ENCODE measurements at places on chromosomes 5 and 9.

DNA sequence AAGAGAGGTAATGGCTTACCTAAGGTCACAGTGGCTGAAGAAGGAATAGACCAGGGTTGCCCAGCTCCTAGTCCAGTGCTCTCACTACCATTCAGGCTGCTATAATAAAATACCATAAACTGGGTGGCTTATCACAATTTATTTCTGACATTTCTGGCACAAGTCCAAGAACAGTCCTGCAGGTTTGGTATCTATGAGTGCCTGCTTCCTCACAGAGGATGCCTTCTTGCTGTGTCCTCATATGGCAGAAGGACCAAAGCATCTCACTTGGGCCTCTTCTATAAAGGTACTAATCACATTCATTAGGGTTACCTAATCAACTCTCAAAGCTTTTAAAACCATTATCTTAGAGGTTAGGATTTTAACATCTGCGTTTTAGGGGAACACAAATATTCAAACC lies 17.2 kb downstream of the STARD4 start:
- no peak for DNase-seq

- no peak for DNase-seq
Observed at GRCh38 chr5:120567921-120568320, 103.8 kb downstream of the PRR16 start.

- DNase-seq = no peak
Observed at GRCh38 chr9:70607926-70608325, 193.5 kb upstream of the KLF9 start.

- no peak for DNase-seq
Observed at GRCh38 chr9:137087409-137087925, 682 bp downstream of the MAN1B1 start.

- DNase-seq = no peak
Observed at GRCh38 chr9:99169982-99170761, 51.6 kb downstream of the ALG2 start.

DNA sequence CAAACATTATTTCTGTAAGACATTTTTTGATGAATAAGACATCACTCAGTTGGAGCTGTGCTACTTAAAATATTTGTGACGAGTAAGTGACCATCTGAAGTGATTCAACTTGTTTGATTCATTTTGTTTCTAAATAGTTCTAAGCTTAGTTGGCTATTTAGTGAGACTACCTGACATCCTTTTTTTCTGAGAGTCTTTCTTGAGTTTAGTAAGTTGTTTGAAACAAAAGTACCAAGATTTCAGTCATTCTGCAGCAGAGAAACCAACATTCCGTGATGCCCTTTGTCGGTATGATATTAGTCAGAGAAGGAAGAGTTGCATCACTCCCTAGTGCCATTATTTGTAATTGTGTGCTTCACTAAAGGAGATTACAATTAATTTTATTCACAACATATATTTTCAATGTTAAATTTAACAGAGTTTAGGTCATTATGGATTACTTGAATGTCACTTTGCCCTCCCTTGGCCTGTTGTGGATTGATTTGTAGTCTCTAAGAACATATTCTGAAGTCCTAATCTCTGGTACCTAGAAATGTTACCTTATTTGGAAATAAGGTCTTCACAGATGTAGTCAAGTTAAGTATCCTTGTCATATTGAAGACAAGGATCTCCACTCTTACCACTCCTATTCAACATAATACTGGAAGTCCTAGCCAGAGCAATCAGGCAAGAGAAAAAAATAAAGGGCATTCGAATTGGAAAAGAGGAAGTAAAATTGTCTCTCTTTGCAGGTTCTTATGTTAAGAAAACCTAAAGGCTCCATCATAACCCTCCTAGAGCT lies 212.2 kb downstream of the PCSK1 start:
- no peak for DNase-seq

DNA sequence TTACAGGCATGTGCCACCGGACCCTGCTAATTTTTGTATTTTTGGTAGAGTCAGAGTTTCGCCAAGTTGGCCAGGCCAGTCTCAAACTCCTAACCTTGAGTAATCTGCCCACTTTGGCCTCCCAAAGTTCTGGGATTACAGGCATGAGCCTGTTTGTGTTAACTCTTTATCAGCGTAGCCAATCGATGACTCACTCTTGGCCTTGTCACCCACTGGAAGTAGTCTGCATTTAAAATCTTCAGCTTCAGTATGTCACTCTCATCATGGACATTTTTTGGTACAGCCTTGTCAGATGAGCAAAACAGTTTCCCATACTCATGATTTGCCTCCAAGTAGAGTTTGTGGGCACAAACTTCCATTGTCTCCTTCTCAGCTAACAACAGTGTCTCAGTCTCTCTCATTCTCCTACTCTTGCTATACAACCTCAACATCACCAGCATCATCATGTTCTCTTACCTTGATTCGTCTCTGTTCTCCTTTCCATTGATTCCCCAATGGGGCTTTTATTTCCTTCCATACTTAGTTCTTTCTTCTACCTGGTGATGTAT lies 22.5 kb downstream of the MUSK start:
- no peak for DNase-seq

- no peak for DNase-seq
Observed at GRCh38 chr5:132207778-132208177, 19.9 kb downstream of the P4HA2 start.

GRCh38 chr9:20369391-20369790 lies 252.9 kb downstream of the MLLT3 start:
- no peak for DNase-seq

- no peak for DNase-seq
Observed at GRCh38 chr9:107644733-107645463, 155.3 kb upstream of the KLF4 start.

GRCh38 chr5:55480781-55481180 lies 54.0 kb downstream of the PLPP1 start:
- DNase-seq = peak; percentile 48

- no peak for DNase-seq
Observed at GRCh38 chr9:97864396-97864795, 11.4 kb downstream of the FOXE1 start.

DNA sequence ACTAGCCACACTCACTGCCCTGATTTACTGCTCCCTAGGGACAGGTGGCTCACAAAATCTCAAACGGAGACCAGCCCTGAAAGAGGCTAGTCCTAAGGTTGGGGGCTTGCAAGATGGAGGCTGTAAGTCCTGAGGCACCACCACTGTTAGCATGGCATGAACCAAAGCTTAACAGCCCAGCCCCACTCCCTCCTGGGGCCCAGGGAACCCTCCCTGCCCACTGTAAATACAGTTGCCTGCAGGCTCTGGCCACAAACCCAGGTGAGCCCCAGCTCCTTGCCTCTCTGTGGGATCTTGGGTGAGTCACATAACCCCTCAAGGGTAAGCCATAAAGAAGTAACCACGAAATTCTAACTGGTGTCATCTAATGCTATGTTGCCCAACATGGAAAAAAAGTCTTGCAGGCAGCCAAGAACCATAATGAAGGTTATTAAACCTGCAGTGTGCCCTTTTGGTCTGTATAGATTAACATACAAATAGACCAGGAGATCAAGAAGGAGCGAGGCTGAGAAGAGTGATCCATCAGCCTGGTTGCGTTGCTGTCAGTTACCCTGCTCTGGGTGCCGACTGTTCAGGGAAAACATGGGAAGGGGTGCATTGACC lies 1.7 kb upstream of the POMT1 start:
- DNase-seq = no peak

DNA sequence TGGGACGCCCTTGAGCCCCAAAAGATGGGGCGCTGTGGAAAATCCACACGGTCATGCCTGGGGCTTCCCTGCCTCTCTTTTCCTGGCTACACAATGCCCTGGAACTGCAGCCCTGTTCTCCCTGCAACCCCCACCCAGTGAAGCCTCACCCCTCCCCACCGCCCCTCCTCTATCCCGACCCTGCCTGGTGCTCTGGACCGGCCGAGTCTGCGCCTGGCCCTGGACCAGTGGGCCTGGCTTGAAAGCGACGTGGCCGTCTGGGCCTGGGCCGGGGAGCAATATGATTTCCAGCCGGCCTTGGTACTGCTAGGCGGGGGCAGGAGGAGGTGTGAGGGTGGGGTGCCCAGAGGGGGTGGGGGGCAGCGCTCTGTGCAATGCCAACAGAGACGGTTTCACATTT lies 71.0 kb upstream of the RNU6ATAC start:
- DNase-seq = no peak

- DNase-seq = no peak
Observed at GRCh38 chr5:103780794-103781193, 218.2 kb upstream of the NUDT12 start.

DNA sequence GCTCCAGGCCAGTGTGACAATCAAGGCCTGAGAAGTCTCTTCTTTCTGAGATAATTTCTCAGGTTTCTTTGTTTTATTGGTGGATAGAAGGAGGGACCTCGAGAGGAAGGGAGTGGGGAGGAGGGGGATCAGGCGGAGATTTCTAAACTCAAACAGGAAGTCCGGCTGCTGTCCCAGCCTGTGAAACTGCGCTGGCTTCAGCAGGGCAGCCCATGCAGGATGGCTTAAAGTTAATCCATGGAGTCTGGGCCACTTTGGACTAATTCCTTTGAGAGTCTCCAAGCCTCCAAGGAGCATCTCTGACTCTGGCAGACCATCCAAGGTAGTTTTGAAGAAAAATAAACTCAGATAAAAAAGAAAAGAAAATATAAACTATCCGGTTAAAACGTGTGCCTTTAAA lies 378.5 kb downstream of the MLLT3 start:
- DNase-seq = no peak

GRCh38 chr5:95083606-95084005 lies 201.3 kb downstream of the MCTP1 start:
- DNase-seq = no peak

GRCh38 chr9:37038943-37039464 lies 4.9 kb upstream of the PAX5 start:
- no peak for DNase-seq

DNA sequence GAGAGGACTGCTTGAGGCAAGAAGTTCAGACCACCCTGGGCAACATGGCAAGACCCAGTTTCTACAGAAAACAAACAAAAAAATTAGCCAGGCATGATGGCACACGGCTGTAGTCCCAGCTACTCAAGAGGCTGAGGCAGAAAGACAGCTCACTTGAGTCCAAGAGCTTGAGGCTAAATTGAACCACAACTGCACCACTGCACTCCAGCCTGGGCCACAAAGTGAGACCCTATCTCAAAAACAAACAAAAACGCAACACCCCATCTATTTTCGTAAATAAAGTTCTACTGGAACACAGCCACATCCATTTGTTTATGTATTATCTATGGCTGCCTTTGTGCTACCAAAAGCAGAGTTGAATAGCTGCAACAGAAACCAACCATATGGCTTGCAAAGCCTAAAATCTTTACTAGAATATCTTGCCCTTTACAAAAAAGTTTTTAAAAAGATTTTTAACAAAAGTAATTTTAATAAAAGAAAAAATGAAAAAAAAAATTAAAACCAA lies 67.5 kb downstream of the SETX start:
- DNase-seq = no peak

DNA sequence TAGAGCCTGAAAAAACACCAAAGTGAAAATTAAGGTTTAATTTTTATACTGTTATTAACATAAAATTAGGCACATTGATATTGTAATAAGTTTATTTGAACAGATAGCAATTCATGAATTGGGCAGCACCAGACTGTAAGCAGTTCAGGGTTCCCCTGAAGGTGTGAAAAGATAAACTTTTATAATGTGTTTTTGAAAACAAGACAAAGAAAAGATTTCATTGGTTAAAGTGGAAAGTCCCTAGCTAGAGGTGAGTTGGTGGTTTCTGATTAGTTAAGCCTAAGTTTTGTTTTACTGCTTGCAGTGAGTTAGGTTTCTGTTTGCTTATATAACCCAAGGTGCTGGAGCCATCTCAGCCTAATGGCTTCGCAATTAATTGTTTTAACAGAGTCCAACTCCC lies 96.5 kb upstream of the RPS23 start:
- DNase-seq = no peak

DNA sequence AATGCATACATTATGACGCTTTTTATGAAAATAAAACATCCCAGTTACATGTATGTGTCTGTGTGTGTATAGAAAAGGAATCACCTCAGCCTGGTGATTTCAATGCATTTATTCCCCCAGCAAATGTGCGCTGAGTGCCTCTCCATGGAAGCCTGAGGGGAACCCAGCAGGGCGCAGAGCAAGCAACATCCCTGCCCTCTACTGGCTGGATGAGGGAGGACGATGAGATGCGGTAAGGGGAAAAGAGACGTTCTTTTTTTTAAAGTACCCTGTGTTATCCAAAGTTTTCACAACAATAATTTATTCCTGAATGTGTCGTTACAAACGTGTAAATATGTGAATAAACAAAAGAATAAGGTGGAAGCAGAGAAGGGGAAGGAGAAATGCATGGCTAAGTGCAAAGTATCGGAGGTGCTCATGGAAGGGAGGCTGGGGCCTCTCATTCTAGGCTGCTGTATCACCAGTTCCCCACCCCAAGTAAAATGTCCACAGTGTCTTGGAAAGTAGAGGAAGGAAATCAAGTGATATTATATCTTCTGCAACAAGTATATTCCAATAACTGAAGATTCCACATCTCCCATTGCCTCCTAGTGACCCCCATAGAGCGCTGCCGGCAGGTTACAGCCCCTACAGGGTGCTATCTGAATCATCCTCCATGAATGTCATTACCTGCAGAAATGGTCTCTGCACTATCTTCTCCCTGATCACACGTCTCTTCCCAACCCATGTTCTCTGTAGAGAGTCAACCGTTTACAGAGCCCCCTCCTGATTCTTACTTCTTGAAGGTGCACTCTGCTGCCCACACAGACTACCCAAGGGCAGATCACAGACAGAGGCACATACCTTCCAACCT lies 13.0 kb upstream of the ABLIM3 start:
- peak; percentile 67 for DNase-seq

- no peak for DNase-seq
Observed at GRCh38 chr9:107931071-107931715, 441.6 kb upstream of the KLF4 start.

DNA sequence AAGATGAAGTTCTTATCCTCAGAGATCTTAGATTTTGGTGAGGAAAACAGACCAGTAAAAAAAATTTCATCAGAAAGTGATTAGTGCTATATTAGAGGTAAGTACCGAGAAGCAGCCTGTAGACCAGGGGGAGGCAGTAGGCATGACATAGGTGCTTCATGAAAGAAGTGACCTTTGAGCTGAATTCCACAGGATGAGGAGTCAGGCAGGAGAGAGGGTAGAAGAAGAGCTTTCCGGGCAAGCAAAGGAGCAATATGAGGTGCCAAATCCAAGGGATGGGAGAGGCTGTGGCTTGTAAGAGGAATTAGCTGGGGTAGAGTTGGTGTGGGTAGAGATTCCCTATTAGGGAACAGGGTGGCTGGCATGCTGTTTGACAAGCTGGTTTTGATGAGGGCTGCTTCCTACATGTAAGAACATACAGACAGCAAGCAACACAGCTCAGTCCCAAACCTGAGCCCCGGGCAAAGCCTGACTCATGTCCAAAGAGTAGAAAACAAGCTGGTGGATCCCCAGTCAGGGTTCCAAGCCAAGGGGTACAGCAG lies 48.4 kb upstream of the PWWP2A start:
- DNase-seq = no peak

GRCh38 chr5:150655221-150655620 lies 5.8 kb upstream of the MYOZ3 start:
- DNase-seq = no peak

- DNase-seq = no peak
Observed at GRCh38 chr5:124040799-124041198, 528.8 kb downstream of the CSNK1G3 start.
